ENCODE measurements at places on chromosomes 11 and 22.

GRCh38 chr22:46068593-46069491 is 81.5 kb upstream of the PPARA start:
- DNase-seq, result no peak

- no peak for DNase-seq
Observed at GRCh38 chr11:13286279-13286821, 8.8 kb downstream of the BMAL1 start.

GRCh38 chr11:57192316-57192715 is 10.6 kb downstream of the LRRC55 start:
- DNase-seq, result no peak

DNA sequence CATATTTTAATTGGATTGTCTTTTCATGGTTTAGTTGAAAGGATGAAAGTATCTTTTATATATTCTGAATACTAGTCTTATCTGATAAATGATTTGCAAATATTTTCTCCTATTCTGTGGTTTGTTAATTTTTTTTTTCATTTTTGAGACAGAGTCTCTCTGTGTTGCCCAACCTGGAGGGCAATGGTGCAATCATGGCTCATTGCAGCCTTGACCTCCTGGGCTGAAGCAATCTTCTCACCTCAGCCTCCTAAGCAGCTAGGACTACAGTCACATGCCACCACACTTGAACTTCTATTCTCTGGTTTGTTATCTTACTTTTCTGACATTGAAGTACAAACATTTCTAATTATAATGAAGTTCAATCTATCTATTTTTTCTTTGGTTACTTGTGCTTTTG is 30.0 kb upstream of the FAR1 start:
- no peak for DNase-seq

DNA sequence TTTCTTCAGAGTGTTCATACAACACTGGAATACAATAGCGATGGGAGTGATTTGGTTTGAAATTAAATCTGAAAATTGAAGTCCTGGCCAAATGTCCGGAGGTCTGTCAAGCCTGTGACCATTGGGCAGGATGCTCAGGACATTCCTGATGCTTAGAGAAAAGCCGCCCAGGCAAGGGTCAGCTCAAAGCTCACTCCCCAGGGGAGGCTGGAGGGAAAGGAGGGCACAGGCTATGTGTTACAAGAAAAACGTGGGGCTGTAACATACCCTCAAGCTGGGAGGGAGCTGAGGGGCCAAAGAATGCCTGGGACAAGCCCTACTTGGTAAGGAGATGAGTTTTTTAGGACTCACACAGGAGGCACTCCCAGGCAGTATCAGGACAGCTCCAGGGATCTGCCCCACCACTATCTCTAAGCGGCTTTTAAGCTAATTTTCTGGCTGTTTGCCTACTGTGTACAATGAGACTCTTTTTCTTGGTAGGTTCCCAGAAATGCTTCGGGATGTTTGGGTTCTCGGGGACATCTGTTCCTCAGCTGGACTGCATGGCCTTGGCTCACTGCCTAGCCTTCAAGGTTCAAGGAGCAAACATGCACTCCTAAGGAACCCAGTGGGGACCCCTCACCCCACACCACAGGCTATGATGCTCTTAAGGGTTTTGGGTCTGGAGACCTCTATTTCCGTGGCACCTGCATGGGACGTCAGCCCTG is 500.1 kb downstream of the BRD1 start:
- no peak for DNase-seq

GRCh38 chr11:114080219-114080618 is 20.7 kb downstream of the ZBTB16 start:
- DNase-seq, result no peak

Data from central memory CD8-positive, alpha-beta T cell (primary cell).